ENCODE measurements at places on chromosomes 7 and 10.
A peak's percentile ranks its signal among the peaks of the same experiment; 100 is the strongest.

- DNase-seq: no peak
Measured at GRCh38 chr10:127813290-127813689, 76.3 kb downstream of the FOXI2 start.

GRCh38 chr7:125668321-125668993 lies 738.8 kb upstream of the POT1 start:
- DNase-seq: no peak

DNA sequence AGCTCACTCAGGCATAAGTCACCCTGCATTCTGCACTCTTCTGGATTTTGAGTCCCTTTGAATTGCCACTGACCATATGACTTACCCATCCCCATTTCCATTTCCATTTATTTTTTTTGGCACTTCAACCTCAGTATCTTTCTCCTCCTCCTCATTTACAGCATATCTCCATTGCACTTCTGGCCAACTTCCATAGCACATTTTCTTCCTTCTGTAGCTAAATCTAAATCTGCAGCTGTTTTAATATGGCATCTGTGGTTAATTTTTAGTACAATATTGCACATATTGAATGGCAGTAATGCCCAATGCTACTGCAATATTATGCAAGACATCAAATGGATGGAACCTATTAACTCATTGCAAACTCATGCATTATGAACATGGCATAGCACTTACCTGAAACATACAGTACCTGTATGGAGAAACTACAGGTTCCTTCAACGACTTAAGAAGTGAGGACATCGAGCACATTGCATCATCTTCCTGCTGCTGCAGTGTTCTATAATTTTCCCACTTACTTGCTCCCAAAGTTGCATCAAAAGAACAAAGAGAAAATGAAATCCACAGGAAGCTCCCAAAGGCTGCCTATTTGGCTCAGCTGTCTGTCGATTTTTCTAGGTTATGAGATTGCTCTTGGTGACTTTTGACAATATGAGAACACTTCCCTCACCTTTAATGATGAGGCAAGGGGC lies 55.7 kb downstream of the LRRTM3 start:
- DNase-seq: no peak

DNA sequence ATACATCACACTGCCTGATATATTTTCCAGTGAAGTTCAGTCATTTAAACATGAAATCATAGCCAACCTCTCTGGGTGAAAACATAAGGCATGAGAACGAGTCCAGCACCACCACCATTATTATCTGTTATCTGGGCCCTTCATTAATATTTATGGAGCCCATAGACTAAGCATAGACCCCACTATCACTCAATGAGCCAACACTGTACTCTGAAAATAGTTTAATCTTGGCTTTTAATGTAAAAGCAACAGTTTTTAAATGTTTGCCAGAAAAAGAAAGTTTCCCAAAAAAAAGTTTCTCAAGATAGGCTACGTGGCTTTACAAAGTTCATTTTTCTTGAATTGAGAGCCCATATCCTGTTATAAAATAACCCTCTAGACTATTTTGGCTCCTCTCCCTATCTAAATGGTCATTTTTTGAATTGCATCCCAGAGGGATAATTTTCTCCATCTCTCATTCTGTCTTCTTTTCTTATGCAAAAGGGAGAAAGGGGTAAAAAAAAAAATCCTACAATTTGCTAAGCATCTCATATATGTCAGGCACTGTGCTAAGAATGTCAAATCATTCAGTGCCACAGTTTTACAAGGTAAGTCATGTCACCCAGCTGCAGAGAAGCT lies 66.1 kb downstream of the FZD1 start:
- DNase-seq: no peak

GRCh38 chr7:130909881-130910672 lies 176.1 kb upstream of the KLF14 start:
- DNase-seq: no peak

- DNase-seq: no peak
Measured at GRCh38 chr10:79254333-79255006, 92.8 kb upstream of the PPIF start.

DNA sequence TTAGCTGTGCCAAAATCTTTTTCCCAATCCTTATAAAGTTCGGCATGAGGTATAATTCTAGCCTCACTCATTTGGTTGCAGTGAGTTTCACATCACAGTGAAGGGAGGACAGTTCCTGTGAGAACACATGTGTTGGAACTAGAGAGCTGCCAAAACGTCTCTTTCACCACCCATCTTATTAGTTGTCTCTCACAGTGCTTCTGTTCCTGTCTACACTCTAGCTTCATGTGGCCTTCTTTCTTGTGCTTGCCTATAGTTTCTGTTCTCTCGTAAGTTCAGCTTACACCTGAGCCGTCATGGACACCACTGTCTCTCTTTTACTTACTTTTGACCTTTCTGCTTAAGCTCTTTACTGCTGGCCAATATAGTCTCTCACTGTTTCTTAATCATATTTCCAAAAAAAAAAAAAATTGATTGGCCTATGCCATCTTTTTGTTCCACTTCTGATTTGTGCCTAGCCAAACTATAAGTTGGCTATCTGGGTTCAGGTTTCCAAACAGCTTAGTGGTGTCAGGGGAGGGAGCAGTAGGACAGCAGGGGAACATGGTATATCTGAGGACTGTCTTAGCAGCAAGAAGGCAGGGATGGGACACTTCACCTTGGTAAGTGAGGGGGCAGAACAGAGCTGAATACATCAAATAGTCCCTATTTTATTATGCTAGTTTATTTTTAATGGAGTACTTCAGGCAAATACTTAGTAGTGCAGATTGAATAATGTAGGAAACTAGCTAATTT lies 38.0 kb downstream of the ZNRF2 start:
- DNase-seq: no peak

- no peak for DNase-seq
Measured at GRCh38 chr7:44278451-44279161, 46.8 kb downstream of the CAMK2B start.

- no peak for DNase-seq
Measured at GRCh38 chr7:38160003-38160571, 18.0 kb upstream of the STARD3NL start.

GRCh38 chr10:87634311-87634710 lies 25.4 kb upstream of the PAPSS2 start:
- DNase-seq: no peak

GRCh38 chr7:115417662-115418061 lies 495.8 kb downstream of the MDFIC start:
- DNase-seq: no peak

DNA sequence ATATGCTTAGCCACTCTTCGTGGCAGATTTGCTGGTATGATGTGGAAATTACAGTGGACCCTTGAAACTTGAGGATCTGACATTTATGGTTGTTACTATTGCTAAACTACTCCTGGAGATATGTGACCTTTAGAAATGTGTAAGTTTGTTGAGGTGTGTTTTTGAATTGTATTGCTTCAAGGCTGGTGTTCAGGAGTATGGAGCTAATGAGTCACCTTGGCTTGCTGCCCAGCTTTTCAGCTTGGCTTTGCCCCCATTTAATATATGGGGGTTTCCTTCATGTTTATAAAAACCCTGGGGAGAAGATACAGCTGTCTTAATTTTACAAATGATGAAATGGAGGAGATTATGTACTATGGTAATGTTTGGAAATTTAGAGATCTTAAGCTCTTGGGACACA lies 11.6 kb downstream of the HBP1 start:
- peak; percentile 51 for DNase-seq

GRCh38 chr7:3520206-3520605 lies 219.2 kb downstream of the SDK1 start:
- DNase-seq: no peak

GRCh38 chr10:73655990-73656298 lies at the start of gene SYNPO2L:
SYNPO2L (minus strand) TSS chr10:73656029; CDS start chr10:73655922, 107 bp downstream.
- DNase-seq: no peak

- DNase-seq: peak; percentile 7
Measured at GRCh38 chr7:24665564-24666294, 91.5 kb downstream of the GSDME start.

DNA sequence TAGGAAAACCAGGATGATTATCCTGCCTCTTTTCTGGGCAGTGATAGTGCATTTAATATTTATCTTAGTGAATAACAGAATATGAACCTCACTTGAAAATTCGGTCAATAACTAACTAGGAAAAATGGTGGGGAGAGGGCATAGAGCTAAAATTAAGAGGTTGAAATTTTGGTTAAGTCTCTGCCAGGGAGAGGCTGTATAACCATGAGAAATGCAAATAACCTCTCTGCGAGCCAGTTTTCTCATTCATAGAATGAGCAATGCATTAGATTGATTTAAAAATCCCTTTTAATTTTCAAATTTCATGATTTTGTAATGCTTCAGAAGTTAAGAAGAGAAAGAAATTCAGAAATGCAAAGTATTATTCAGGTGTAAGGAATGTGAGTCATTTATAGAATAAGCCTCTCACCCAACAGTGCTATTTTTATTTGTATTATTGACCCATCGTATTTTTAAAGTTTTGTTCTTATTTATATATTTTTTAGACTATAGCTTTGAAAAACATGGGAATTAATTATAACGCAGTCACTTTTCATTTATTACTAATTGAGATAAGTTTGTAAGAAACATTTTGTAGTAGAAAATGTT lies 104.7 kb downstream of the PHF14 start:
- DNase-seq: no peak

- DNase-seq: no peak
Measured at GRCh38 chr10:33416209-33416608, 81.7 kb upstream of the NRP1 start.

DNA sequence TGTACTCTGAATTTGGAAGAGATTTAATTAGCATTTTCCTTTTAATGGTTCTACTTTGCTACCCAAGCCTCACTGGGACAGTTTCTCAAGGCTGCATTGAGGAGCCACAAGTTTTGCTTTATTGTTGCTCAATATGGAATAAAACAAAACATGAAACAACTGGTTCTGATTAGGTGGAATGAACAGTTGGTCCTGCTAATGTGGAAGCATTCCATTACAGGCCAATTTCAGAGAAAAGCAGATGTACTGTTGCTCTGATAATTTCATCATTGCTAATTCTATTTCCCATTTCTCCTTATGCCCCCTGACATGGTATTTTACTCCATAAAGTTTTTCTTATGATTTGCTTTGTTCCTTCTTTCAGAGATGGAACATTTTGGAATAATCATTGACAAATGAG lies 66.0 kb upstream of the PAPSS2 start:
- no peak for DNase-seq

DNA sequence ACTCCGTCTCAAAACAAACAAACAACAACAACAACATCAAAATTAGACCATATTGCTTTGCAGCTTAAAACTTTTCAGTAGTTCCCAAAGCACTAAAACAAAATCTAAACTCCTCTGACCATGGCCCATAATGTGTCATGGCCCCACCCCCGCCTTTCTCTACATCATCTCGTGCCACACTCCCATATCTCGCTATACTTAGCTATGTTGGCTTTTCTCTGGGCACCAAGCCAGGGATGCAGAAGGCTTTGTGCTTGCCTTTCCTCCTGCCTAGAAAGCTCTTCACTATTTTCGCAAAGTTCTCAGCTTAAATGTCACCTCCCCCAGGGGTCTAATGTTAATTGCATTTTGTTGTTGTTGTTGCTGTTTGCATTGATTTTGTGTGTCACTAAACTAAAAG lies 15.1 kb upstream of the SLC16A12 start:
- DNase-seq: no peak

- no peak for DNase-seq
Measured at GRCh38 chr10:47037654-47038425, 126.6 kb downstream of the PTPN20 start.

GRCh38 chr7:115135769-115136410 lies 214.0 kb downstream of the MDFIC start:
- no peak for DNase-seq

GRCh38 chr7:101410743-101411507 lies 48.2 kb downstream of the COL26A1 start:
- DNase-seq: peak; percentile 1

DNA sequence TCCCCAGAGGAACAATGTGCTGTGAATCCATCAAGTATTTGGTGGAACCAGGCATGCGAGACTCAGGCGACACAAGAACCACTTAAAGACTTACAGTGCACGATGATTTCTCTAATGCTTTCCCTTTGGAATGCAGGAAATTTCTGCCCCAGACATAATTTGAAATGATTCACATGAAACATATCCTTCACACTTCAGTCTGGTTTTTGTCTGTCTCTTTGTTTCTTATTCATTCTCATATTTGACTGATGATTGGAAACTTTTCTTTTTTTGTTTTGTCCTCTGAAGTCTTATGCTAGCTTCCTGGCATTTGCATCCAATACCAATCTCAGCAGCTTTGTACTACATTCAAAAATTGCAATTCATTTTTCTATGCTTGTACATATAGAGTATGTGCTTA lies 502.8 kb downstream of the PHTF2 start:
- DNase-seq: no peak

- no peak for DNase-seq
Measured at GRCh38 chr7:52586704-52587103, 448.7 kb upstream of the POM121L12 start.

DNA sequence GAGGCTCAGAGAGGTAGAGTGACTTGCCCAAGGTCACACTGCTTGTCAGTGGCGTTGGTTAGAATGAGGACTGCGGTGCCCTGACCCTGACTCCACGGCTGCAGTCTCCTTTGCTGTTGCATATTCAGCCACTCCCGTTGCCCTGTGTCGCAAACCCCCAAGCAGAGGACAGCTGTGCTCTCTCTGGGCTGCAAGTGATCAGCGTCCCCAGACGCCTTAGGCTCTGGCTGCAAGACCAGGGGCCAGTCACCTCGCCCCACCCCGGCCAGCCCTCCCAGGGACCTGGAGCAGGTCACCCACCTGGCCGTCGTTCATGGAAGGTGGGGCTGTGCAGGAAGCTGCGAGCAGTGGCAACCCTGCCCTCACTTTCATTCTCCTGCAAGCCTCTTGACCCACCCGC lies 51.7 kb upstream of the NANOS1 start:
- DNase-seq: no peak

DNA sequence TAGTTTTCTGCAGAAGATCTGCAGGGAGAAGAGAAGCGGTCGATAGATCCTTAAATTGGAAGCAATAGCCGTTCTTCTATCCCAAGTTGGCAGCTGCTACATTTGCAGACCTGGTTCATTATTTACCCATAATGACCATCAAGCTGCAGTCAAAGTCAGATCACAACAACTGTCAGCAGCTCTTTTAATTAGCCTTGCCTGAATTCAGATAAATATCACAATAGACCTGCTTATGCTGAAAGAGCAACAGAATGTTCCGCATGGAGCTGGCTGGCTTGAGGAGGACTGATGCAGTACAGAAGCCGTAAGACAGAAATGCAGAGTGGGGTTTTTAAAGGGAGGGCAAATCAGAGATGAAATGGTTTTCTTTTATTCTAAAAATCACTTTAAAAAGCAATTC lies 109.4 kb downstream of the HIBADH start:
- DNase-seq: no peak

DNA sequence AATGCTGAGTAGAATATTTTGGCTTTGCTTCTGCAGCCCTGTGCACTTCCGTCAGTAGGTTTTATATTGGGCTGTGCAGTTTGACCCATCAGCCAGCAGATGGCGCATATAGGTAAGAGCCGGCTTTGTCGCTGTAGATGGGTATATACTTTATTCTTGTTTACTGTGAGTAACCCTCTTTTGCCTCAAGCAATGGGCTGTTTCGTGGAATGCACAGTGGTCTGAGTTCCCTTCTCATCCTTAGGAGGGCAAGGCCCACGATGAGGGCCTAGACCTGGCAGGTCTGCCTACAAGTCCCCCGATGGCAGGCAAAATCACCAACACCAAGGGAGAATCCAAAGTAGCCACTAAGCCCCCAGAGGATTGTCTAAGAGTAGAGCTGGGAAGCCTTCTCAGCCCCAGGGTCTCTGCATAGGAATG lies 1002.9 kb upstream of the KCND2 start:
- no peak for DNase-seq

All from stimulated activated naive CD4-positive, alpha-beta T cell treated with Interleukin-2 at 50 U/mL for 16 hours (primary cell).